ENCODE measurements at places on chromosomes 3 and 15.

GRCh38 chr3:178289544-178290160 is 246.6 kb upstream of the KCNMB2 start:
- DNase-seq, result no peak

- DNase-seq, result no peak
Observed at GRCh38 chr3:136621628-136622027, 130.6 kb downstream of the STAG1 start.

GRCh38 chr3:77319711-77320110 is 279.8 kb downstream of the ROBO2 start:
- no peak for DNase-seq

GRCh38 chr3:189267981-189268613 is 96.3 kb downstream of the TPRG1 start:
- DNase-seq, result no peak

- no peak for DNase-seq
Observed at GRCh38 chr3:20060974-20061685, 20.9 kb downstream of the KAT2B start.

GRCh38 chr3:169564883-169565282 is 98.6 kb downstream of the MECOM start:
- DNase-seq, result no peak

GRCh38 chr15:40407330-40407990 is 1.9 kb downstream of the IVD start:
- DNase-seq, result no peak

- DNase-seq, result no peak
Observed at GRCh38 chr15:89307791-89308190, 26.8 kb downstream of the POLG start.

GRCh38 chr15:82950295-82950694 is 2.2 kb downstream of the HOMER2 start:
- DNase-seq, result no peak

DNA sequence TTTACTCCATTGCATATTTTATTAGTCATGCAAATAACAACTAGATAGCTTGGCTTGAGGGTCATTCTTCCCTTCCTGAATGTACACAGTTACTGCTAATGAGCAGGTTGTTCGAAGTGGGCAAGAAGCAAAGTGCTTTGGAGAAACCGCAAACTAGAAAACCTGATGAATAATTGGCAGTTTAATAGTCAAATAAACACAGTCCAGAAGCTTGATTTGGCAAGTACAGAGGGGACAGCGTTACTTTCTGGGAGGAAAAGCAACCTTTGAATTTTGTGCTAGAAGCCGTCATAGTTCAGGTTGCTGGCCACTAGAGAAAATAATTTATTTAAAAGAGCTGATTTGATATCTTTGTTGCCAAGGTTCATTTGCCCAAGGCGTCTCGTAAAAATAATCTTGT is 94.9 kb downstream of the MFSD1 start:
- no peak for DNase-seq

DNA sequence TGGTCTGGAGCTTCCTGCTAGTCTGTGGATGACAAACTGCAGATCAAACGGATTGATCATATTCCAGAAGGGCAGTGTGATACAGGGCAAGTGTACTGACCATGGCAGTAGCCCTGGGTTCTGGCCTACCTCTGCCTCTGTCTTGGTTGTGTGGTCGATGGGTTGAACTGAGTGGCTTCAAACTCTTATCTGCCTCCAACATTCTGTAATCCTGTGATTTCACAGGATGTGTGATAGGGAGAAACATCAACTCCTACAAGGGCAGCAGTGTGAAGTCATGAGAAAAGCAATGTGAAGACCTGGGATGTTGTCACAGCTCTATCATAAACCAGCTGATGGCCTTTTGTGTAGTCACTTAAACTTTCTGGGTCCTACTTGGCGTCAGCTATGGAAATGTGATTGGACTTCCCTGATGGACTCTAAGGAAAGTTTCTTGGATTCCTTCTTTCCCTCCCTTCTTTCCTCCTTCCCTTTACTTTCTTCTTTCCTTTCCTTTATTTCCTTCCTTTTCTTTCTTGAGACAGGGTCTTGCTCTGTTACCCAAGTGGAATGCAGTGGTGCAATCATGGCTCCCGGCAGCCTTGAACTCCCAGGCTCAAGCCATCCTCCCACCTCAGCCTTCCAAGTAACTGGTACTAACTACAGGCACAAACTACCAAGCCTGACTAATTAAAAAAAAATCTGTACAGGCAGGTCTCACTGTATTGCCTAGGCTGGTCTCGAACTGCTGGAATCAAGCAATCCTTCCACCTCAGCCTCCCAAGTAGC is 114.8 kb downstream of the BBX start:
- DNase-seq, result no peak

DNA sequence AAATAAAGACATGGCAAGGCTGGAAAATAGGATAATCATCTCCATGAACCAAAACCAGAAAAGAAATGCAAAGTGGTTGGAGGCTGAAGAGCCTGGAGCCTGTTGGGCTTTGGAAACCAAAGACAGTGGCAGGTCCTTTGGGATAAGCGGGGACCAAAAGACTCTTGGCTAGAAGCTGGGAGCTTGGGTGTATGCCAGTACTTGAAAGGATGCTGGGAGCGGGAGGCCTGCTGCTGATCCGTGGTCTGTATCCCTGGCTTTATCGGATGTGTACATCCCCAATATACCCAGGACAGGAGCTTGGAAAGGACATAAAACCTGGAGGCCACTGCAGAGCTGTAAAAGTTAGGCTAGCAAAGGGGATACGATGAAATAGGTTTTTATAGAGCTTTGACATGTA is 1.3 kb upstream of the CHRNB4 start:
- DNase-seq, result no peak

- DNase-seq, result no peak
Observed at GRCh38 chr3:41662288-41662687, 299.6 kb downstream of the ULK4 start.

- DNase-seq, result no peak
Observed at GRCh38 chr3:191958980-191959671, 498.2 kb downstream of the PYDC2 start.

- DNase-seq, result no peak
Observed at GRCh38 chr3:15049584-15049983, 15.5 kb downstream of the MRPS25 start.

- DNase-seq, result no peak
Observed at GRCh38 chr15:79204886-79205675, 77.4 kb upstream of the ANKRD34C start.

GRCh38 chr15:92949604-92950249 is 49.6 kb downstream of the CHD2 start:
- no peak for DNase-seq

GRCh38 chr15:68623301-68623892 is 44.6 kb downstream of the CORO2B start:
- no peak for DNase-seq

DNA sequence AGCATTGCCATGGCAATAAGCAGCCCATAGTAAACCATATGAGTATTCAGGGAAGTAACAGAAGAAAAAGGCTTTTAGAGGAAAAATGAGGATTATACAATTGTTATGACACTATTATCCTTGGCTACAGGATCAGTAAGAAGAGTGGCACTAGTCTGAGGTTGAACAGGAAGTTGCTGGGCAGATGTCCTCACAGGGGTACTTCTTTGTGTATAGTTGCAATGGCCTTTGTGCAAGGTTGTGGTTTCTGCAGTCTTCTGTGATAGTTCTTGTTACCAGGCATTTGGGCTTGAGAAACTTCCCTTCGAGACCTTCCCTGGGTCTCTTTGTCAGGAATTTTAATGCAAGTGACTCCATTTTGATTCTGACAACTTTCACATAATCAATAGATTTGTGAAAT is 100.6 kb upstream of the ATP11B start:
- no peak for DNase-seq

- DNase-seq, result no peak
Observed at GRCh38 chr3:112357930-112358780, 25.2 kb downstream of the CD200 start.

GRCh38 chr3:73766599-73767381 is 142.0 kb upstream of the PDZRN3 start:
- DNase-seq, result no peak

DNA sequence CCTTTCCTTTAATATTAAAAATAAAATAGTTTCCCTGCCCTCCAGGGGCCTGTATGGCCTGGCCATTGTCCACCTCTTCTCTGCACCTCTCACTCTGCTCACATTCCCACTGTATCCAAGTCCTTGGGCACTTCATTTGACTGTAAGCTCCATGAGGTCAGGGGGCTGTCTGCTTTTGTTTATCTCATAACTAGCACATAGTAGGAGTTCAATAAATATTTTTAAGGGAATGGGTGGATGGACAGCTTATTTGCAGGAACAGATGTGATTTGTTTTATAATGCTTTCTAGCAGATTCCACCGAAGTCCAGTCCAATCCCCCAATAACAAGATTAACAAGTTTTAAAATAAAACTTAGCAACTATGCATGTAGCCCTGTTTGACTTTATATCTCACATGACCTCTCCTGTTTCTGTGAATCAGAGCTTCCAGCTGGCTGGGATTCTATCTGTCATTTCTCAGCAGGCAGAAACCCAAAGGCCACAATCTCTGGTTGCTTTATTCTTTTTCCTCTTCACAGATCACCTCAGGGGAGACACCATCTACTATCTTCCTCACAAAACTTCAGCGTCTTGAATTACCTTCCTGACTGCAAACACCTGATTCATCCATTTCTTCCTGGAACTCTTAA is 123.0 kb upstream of the NR2F2 start:
- DNase-seq, result no peak

GRCh38 chr3:32487781-32488473 is 14.7 kb downstream of the CMTM6 start:
- no peak for DNase-seq

DNA sequence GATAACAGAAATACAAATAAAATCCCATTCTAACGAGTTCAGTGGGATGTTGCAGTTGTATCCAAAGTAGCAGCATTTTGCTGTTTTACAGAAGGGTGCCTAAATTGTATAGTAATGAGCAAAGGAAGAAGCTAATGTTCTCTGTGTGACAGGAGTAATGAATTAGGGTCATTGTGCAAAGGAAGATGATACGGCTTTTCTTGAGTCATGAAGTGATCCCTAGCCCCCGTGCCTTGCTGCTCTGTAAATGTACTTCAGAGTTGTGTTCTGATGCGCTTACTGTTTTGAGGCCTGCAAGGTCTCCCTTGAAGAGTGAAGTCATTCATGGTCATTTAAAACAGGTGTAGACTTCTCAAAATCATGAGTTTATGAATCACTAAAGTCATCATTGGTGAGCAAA is 37.9 kb downstream of the ATP1B3 start:
- DNase-seq, result no peak
